ENCODE measurements at places on chromosomes 12 and 14.
A peak's percentile ranks its signal among the peaks of the same experiment; 100 is the strongest.

DNA sequence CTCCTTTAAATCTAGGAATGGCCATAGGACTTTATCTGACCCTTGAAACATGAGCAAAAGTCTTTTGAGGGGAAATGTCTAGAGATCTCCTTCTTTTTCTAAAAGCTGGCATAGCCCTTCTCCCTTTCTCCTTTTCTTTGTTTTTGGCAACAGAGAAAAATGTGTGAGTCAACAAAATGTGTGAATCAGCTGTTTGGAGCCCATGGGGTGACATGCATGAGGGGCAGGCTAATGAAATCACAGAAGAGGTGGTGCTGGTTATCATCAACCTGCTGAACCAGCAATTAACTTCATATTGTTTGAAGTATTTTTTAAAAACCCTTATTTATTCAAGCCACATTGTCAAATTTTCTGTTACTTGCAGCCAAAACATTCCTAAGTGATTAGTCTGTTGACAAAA, 132.3 kb downstream of the CCDC59 start:
- DNase-seq = no peak

GRCh38 chr14:50007123-50007903, 109.1 kb downstream of the VCPKMT start:
- DNase-seq = no peak

DNA sequence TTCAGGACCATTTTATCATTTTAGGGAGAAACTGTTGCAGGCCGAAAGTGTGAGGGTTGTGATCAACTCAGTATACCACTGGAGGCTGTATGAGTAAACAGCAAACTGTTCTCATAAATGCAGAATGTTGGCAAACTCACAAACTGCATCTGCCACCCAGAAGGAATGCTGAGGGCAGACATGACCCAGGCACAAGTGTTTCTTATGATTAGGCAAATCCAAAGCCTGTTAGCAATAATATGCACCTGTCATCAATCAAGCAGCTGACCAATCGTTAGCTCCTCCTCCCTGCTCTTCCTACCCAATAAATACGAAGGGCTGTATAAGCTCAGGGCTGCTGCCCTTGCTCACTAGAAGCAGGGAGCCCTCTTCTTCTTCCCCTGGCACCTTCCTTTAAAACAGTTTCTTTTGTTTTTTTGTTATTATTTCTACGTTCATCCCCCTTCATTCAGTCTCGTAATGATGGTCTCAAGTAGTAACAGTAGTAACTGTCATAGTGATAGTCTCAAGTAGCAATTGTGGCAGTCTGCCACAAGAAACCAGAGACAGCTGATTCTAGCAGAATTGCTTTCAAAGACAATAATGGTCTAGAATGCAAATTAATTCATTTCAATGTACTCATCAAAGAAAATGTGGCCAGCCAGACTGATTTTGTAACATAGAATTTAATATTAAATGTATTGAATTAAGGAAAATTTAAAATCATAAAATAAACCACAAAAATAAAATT, 15.2 kb upstream of the CCDC175 start:
- no peak for DNase-seq

DNA sequence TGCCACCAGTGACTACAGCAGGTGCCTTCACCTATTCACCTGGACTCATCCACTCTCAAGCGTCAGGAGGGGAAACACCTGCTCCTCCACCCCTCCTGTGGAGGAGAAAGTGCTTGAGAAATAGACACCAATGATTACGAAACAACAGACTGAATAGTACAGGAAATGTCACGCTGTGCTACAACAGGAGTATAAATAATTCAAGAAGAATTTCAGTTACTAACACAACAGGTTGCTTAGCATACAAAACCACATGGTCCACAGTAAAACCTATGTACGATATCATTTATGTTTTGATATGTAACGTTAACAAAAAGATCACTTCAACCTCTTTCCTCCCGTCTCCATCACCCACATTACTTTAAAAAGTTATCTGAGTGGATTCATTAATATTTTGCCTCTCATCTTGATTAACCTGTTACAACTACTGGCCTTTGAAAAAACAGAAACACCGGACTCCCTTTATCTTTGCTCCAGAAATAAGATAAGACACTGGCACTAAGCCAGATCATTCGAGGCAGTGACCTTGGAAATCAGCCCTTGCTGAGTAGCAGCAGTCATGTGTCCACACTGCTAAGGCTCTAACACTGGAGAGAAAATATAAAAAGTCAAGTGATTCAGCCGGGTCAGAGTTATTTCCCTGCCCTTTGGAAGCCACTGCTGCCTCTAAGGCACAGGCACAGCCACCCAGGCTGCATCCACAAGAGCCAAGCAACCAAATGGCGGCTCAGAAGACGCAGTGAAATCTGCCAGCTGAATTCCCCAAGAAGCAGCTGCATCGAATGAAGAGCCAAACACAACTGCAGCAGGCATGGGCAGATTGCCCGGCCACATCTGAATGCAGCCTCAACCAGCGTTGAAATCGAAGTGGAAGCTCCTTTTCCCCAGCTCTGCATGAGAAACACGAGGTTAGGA, 40.9 kb downstream of the NT5DC3 start:
- DNase-seq = peak; percentile 11

DNA sequence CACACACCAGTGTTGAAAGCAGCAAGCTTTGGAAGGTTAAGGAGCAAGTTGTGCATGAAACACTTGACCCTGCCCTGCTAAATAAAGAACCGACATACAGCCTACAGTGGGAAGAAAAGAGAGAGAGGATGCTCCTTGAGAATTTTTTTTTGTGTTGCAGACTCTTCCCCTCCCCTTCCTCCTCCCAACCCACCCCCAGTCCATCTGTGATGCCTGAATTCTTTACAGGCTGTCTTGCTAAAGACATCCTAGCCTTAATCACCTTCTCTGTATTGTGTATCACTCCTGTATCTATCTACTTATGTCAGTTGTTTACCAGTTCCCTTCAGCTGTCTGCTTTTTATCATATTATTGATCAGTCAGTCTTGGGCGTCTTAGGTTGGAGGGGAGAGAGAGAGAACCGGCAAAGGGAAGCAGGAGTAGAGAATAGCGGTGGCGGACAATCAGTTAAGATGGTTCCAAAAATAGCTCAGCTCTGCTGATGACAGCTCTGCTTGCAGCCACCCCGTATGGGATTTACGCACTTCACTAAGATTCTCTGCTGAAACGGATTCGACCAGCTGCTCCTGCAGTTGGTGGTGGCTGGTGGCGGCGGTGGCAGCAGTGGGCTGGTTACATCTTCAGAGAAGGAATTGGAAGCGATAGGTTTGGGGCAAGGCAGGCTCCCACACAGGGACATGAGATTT, 664.7 kb downstream of the NRXN3 start:
- DNase-seq = no peak

- peak; percentile 19 for DNase-seq
Measured at GRCh38 chr14:78530078-78530477, 359.9 kb downstream of the NRXN3 start.
